Amniotic stem cell (primary cell): ENCODE measurements at places on chromosomes 6 and 20.
A peak's percentile ranks its signal among the peaks of the same experiment; 100 is the strongest.

DNA sequence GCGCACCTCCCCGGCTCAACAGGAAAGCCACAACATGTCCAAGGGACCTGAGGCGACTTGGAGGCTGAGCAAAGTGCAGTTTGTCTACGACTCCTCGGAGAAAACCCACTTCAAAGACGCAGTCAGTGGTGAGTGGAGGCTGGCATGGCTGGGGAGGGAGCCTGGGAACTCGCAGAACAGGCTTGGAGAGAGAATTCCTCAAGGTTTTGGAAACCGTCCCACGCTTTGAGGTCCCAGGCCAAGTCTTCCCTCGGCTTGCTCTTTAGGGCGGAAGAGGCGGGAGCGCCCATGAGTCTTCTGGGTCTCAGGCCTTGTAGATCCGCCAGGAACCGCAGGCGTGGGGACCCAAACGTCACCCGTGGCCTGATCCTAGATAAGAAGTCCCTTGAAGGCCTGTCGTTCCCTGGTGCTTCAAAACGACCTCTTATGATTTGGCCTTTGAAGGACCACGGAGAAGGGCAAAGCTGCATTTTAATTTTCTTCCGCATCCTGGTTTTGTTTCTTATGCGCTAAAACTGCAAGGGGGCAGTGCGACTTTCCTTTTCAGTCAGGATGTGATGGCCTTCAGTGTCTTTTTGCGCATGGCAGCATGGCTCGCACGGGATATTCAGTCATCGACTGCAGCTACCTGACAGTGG is 2.0 kb downstream of the LAMP5 start:
- DNase-seq, result no peak

DNA sequence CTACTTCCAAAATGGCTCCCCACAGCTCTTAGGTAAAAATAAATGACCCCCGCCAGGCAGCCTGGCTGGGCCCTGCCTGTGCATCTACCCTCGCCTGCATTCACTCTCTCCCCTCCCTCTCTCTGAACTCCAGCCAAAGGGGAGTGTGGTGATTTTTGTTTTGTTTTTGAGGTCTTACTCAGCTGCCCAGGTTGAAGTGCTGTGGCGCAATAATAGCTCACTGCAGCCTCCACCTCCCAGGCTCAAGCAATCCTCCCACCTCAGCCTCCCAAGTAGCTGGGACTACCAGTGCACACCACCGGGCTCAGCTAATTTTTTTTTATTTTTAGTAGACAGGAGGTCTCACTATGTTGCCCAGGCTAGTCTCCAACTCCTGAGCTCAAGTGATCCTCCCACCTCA is 15.8 kb downstream of the NFATC2 start:
- DNase-seq, result no peak

DNA sequence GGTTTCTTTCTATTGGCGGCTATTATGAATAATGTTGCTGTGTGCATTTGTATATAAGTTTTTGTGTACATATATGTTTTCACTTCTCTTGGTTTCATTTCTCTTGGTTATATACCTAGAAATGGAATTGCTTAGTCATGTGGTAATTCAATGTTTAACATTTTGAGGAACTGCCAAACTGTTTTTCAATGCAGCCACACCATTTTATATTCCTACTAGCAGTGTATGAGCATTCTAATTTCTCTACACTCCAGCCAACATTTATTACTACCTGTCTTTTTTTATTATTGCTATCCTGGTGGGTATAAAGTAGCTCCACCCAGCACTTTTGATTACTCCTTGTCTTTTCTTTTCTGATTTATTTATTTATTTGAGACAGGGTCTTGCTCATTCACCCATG is 54.8 kb downstream of the PHACTR2 start:
- DNase-seq, result no peak

GRCh38 chr6:41439524-41440418 is 104.4 kb downstream of the NCR2 start:
- no peak for DNase-seq

GRCh38 chr20:11976966-11977365 is 59.3 kb downstream of the BTBD3 start:
- DNase-seq, result no peak

GRCh38 chr6:140475086-140475485 is 1100.6 kb upstream of the CITED2 start:
- DNase-seq, result no peak

GRCh38 chr20:57802765-57803507 is 93.1 kb upstream of the PMEPA1 start:
- no peak for DNase-seq

- no peak for DNase-seq
Observed at GRCh38 chr6:159832946-159833345, 32.9 kb downstream of the PNLDC1 start.

DNA sequence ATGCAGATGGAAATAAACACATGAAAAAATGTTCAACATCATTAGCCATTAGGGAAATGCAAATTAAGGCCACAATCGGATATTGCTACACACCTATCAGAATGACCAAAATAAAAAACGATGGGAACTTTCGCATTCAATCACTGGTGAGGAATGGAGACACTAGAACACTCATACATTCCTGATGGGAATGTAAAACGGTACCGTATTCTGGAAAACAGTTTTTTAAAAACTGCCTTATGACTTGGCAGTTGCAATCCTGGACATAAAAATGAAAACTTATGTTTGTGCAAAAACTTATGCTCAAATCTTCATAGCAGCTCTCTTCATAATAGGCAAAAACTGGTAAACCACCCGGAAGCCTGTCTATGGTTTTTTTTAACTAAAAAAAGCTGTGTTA is 146.0 kb downstream of the CEBPB start:
- no peak for DNase-seq

DNA sequence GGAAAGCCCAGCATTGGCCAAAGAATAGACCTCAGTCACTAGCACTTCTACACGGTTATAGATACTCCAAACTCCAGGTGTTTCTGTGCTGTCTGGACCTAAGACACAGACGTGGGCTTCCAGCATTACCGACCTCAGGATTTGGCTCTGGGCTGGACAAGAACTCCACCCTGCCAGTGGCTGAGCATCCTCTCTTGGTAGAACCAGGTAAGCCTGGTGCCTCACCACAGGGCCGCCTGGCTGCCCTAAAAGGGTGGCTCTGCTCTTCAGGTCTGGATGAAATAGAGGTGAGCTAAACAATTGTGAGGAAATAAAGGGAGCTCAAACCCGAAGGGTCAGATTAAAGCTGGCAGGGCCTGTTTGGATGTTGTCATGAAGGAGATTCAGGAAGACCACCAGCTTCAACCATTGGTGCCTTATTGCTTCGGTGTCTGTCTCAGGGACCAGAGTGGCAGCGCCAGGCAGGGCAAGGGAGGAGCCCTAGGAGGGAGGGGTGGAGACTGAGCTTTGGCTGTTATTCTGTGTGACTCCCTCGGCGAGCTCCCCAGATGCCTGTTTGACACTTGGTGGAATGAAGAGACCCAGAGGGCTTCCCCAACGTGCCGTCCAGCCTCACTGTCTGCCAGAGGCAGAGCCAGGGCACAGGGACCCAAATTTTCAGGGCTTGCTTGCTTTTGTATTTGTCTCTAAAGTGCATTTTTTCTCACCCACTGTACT is 8.6 kb downstream of the SYNDIG1 start:
- DNase-seq, result no peak

DNA sequence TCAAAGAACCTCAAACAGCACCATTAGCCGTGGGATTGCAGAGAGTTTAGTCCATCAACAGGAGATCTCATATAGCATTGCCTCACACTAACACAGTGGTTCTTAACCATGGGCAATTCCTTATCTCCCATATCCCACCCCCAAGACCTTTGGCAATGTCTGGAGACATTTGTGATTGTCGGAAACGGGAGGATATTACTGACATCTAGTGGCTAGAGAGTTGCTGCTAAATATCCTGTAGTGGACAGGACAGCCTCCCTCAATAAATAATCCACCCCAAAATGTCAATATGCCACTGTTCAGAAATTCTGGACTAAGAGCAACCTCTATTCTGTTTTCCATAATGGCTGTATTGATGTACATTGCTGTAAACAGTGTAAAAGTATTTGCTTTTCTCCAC is 210.1 kb upstream of the CCN2 start:
- no peak for DNase-seq

GRCh38 chr20:63377256-63377941 is 16.2 kb upstream of the CHRNA4 start:
- DNase-seq, result no peak

- no peak for DNase-seq
Observed at GRCh38 chr6:87334683-87335082, 5.6 kb upstream of the GJB7 start.

DNA sequence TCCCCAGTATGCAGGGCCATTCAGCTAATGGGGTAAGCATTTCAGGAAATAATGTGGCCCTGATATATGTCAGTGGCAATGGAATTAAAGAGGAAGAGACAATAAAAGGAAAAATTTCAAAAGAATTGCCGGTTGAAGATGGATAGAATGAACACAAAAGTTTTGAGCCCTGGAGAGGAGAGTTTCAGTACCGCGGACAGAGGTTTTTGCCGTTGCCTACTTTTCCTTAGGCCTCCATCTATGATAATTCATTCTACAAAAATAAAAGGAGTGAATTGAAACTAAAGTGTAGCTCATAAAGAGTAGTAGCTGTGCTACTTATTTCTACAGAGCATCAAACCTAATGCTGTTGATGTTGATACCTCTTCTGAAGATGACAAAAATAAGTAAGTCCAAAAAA is 140.7 kb downstream of the RNASET2 start:
- no peak for DNase-seq

GRCh38 chr20:10077886-10078285 is 43.1 kb downstream of the ANKEF1 start:
- DNase-seq, result no peak

DNA sequence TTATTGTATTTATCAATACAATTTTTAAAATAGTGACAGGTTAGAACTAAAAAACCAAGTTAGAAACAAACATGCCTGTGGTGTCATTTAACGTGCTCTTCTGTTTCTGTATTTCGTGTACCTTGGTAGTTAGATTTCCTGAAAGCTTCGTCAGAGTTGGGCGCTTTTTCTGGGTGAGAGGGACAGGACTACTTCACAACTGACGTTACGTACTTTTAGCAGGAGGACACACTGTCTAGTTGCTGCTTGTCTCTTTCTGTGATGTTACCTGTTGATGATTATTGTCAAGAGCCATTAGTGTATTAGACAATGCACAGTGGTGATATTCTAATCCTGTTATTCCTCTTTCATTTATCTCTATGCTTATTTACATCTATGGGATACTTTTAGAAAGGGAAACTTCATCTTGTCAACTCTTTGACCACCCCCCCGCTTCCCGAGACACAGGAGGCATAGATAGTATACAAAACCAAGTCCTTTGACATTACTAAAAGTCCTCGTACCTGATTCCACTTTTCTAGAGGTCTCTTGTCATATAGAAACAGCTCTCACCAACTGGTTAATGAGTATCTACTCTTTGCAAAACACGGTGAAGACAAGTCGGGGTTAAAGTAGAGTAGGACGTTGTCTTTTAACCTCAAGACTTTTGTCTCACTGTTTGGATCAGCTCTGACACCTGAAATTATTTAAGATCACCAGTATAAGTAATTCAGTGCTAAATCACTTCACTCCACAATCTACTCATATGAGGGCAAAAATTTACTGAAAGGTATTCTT is 96.3 kb downstream of the LYRM2 start:
- no peak for DNase-seq

- no peak for DNase-seq
Observed at GRCh38 chr6:161482517-161482858, 208.6 kb upstream of the AGPAT4 start.

GRCh38 chr20:52399352-52399751 is 207.8 kb upstream of the ZFP64 start:
- DNase-seq, result no peak

GRCh38 chr6:49935387-49935786 is 28.6 kb downstream of the DEFB114 start:
- DNase-seq, result no peak

DNA sequence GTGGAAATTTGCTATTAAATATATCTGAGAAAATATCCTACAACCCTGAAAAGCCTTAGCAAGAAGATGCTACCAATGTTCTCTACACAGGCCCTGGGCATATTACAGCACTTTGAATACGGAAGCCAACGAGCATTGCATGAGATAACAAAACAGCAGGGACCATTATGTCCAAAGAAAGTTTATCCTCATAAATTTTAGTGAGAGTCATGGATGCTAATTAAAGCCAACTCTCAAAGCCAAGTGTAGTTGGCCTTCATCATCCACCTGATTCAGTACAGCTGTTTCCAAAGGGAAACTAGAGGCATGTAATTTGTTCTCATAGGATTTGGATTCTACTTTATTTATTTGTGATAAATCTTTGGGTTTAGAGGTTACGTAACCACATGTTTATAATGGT is 564.8 kb downstream of the RFPL4B start:
- no peak for DNase-seq

- peak; percentile 36 for DNase-seq
Observed at GRCh38 chr6:33375143-33375671, 16.4 kb upstream of the KIFC1 start.

- DNase-seq, result no peak
Observed at GRCh38 chr6:106538145-106538544, 91.2 kb downstream of the RTN4IP1 start.

GRCh38 chr6:36979347-36979742 is 6.7 kb downstream of the MTCH1 start:
- DNase-seq, result no peak

DNA sequence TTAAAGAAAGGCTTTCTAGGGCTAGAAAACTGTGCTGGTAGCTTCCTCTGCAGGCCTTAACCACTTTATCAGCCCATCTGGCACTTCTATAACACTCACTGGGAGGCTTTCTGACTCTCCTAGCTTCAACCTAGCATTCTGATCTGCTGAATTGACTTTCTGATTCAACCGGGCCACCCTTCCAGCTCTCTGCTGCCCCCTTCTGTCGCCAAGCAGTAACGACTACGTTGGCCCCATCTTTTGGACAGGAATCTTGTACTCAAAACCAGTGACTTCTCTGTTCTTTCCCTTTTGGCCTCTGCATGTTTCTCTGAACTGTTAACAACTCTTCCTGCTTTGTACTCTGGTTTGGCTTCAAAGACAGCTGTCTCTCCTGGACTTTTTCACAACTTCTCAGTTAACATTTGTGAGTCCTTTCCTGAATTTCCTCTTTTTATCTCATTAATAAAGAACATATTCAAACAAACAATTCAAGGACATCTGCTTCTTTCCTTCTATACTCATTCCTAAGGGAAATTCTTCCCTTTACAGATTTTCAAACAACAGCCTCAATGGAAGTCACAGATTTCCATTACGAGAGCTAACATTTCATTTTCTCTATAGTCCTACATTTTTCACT is 43.9 kb upstream of the FAM135A start:
- peak; percentile 27 for DNase-seq

GRCh38 chr20:8721098-8721497 is 347.8 kb upstream of the PLCB4 start:
- peak; percentile 8 for DNase-seq

- DNase-seq, result no peak
Observed at GRCh38 chr6:1554476-1555310, 55.0 kb upstream of the FOXC1 start.

- no peak for DNase-seq
Observed at GRCh38 chr6:63998991-63999390, 363.4 kb downstream of the PHF3 start.

- no peak for DNase-seq
Observed at GRCh38 chr6:20162515-20162914, 49.8 kb downstream of the MBOAT1 start.

- no peak for DNase-seq
Observed at GRCh38 chr6:79602859-79603258, 28.3 kb upstream of the SH3BGRL2 start.
